ENCODE measurements at places on chromosomes 6 and 20. TPM values are rescaled to one million over a fixed set of nuclear protein-coding genes. Genes with fewer than 3 reads are reported as not detected.

The KIF13A gene
- 32.5 TPM for total RNA-seq

The FAM50B gene
- total RNA-seq = 8.5 TPM

The TCP11 gene
- total RNA-seq = 0.23 TPM

The TSPO2 gene
- total RNA-seq = not detected

The C20orf141 gene
- total RNA-seq = not detected

The RCAN2 gene
- 0.58 TPM for total RNA-seq

The PGC gene
- total RNA-seq = not detected

The BTBD9 gene
- total RNA-seq = 5.6 TPM

The RFX6 gene
- total RNA-seq = not detected

- peak; percentile 48 for DNase-seq
Observed at GRCh38 chr6:26064619-26065257, 22.5 kb upstream of the HFE start.

- no peak for DNase-seq
Observed at GRCh38 chr6:43983191-43983590, 144.1 kb downstream of the MRPL14 start.

- no peak for DNase-seq
Observed at GRCh38 chr20:2169456-2170088, 67.9 kb downstream of the STK35 start.

- DNase-seq = peak; percentile 13
Observed at GRCh38 chr20:58310291-58310782, 822 bp downstream of the RAB22A start.

DNA sequence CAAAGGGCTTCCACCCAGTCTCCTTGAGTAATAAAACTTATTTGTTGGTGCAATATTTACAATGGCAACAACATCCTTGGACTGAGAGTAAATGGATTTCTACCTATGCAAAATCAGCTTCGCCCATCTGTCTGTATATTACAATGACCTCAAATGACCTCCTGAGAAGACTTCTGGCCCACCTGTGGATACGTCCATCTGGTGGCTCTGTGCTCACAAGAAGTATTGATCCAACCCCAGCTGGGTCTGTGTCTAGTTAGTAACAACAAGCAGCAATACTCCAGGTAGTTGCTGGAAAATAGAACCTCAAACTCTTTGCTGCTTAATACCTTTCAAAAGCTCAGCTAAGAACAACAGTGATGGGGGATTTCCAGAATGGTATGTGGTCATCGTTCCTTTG lies 34.7 kb upstream of the GSTA4 start:
- no peak for DNase-seq

DNA sequence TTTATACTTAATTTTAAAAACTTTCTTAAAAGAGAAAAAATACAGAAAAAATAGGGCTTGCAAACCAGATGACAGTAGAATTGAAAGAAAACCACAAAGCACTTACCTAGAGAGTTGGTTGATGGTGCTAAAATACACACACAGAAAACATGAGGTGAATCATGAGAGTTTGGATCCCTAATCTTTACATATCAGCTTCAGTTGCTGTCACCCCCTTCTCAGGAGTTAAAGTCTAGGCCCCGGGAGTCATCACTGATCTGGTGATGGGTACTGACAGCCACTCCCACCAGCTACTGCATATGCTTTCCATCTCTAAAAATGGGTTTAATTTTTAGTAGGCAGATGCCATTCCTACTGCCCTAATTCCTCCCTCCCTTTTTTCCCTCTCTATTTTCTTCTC lies 16.7 kb downstream of the TSBP1 start:
- DNase-seq = no peak

GRCh38 chr20:17627101-17627955 lies 54.7 kb downstream of the RRBP1 start:
- DNase-seq = no peak

GRCh38 chr6:135224037-135224647 lies 43.0 kb downstream of the MYB start:
- no peak for DNase-seq

DNA sequence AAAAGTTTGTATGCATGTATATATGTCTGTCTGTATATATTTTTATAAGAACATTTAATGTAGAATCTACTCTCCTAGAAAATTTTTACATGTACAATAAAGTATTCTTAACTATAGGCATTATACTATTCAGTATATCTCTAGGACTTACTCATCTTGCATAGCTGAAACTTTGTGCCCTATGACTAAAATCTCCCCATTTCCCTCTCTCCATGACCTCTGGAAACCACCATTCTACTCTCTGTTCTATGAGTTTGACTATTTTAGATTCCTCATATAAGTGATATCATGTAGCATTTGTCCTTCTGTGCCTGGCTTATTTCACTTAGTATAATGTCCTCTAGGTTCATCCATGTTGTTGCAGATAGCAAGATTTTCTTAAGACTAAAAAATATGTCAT lies 205.1 kb upstream of the SMLR1 start:
- DNase-seq = no peak

- peak; percentile 11 for DNase-seq
Observed at GRCh38 chr6:90403489-90404381, 107.1 kb upstream of the BACH2 start.

DNA sequence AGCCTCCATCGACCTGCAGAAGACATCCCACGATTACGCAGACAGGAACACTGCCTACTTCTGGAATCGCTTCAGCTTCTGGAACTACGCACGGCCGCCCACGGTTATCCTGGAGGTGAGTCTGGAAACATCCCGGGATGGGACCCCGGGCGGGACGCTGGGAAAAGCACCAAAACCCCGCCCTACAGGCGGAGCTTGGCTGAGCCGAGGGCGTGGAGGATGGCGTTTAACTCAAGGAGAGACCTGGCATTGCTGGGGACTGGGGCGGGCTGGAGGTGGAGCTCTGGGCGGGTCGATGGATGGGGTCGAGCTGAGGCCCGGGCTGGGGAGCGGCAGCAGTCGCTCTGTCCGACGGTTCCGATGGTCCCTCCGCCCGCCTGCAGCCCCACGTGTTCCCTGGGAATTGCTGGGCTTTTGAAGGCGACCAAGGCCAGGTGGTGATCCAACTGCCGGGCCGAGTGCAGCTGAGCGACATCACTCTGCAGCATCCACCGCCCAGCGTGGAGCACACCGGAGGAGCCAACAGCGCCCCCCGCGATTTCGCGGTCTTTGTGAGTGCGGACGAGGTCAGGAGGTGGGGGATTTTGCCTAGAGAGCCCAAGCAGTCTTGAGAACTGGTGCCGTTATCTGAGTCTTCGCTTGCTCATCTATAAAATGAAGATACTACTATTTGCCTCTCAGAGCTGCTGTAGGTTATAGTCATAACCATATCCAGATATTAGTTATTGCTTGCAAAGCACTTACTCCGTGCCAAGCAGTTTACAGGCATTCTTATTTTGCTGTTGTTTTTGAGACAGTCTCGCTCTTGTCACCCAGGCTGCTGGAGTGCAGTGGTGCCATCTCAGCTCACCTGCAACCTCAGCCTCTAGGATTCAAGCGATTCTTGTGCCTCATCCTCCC lies 3.8 kb downstream of the SPAG4 start:
- DNase-seq = peak; percentile 67

GRCh38 chr20:39874049-39874893 lies 814.8 kb downstream of the MAFB start:
- DNase-seq = peak; percentile 88

- no peak for DNase-seq
Observed at GRCh38 chr20:53837126-53837826, 233.1 kb downstream of the BCAS1 start.

GRCh38 chr6:108521616-108522107 lies 39.1 kb upstream of the FOXO3 start:
- no peak for DNase-seq

- no peak for DNase-seq
Observed at GRCh38 chr6:125742024-125742423, 7.4 kb upstream of the HEY2 start.

GRCh38 chr6:878179-878578 lies 185.2 kb upstream of the EXOC2 start:
- DNase-seq = no peak

DNA sequence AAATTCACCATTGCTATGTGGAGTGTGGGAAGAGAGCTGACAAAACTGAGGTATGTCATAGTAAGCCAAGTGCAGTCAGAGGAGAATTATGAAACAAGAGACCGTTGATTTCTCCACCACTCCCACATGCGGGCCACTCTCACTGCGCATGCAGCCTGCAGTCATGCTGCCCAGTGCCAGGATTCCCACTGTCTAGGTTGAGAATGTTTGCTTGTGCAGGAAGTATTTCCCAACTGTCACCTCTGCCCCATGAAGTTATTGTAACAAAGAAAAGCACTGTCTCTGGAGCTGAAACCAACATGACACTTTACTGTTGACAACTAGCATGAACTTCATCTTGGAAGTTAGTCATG lies 18.7 kb upstream of the SFT2D1 start:
- DNase-seq = peak; percentile 71

GRCh38 chr6:43776115-43776798 lies 6.2 kb downstream of the VEGFA start:
- no peak for DNase-seq

DNA sequence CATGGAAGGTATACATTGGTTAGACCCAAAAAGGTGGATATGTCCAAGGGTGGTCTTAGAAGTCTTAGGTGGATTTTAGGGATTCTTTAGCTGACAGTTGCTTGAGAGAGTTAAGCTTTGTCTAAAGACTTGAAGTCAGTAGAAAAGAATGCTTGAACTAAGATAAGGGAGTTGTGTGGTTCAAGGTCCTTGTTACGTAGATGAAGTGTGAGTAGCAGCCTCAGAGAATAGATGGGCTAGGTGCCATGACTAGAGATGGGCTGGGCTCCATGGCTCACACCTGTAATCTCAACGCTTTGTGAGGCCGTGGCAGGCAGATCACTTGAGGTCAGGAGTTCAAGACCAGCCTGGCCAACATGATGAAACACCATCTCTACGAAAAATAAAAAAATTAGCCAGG lies 1.7 kb downstream of the SHLD1 start:
- no peak for DNase-seq

- DNase-seq = no peak
Observed at GRCh38 chr6:18160911-18161310, 5.7 kb downstream of the KDM1B start.

DNA sequence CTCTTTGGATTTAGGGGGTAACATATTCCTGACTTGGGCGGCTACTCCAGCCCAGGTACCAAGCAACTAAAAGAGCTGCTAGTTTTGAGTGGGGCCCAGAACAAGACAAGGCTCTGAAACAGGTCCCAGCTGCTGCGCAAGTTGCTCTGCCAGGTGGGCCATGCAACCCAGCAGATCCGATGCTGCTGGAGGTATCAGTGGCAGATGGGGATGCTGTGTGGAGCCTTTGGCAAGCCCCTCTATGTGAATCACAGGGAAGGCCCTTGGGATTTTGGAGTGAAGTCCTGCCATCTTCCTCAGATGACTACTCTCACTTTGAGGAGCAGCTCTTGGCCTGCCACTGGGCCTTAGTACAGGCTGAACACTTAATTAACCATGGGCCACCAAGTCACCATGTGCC lies 43.7 kb upstream of the VSX1 start:
- DNase-seq = no peak

GRCh38 chr20:54104781-54105180 lies 34.4 kb upstream of the BCAS1 start:
- no peak for DNase-seq

DNA sequence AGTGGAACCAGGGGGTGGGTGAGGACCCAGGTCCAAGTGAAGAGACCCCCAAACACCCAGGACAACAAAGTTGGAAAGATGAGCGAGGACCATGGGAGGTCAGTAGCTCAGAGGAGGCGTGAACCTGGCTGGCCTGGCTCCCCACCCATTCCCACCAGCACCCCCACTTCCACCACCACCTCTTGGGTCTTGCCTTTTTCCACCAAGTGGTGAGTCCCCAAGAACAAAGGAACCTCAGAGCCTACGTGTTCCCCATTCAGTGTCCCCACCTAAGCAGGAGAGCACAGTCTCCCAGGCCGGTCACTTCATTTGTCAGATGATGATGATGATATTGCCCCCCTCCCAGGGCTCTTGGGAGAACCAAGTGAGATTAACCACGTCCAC lies 531 bp upstream of the VWA7 start:
- DNase-seq = no peak

- no peak for DNase-seq
Observed at GRCh38 chr20:50475681-50476292, 34.4 kb upstream of the PTPN1 start.
